ENCODE measurements at places on chromosomes 2 and 18.

DNA sequence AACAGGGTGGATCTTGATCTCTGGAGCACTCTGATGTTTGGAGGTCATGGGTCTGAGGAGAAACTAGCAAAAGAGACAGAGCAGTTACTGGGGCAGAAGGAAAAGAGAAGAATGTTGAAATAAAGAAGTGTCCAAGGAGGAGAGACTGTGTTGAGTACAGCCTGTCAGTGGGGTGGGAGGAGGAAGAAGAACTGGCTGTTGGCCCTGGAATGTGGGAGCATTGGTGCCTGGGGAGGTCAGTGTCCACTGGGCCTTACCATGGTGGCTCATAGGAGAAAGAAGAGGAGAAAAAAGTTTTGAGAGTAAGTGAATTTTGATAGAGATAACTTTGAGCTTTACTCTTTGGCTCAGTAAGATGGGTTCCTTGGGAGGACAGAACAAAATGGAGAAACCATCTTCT lies 499.0 kb downstream of the TXNL1 start:
- no peak for DNase-seq

- DNase-seq: no peak
Observed at GRCh38 chr2:237389831-237390230, 24.1 kb downstream of the COL6A3 start.

DNA sequence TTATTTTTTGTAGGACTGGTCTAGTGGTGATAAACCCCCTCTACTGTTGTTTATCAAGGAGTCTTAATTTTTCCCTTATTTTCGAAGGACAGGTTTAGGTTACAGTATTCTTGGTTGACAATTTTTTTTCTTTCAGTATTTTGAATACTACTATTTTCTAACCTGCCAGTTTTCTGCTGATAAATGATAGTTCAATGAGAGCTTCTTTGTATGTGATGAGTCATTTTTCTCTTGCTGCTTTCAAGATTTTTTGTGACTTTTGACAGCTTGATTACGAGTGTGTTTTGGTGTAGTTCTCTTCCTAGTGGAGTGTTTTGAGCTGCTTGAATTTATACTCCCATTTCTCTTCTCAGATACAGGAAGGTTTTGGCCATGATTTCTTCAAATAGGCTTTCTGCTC lies 77.5 kb downstream of the ACSL3 start:
- no peak for DNase-seq

DNA sequence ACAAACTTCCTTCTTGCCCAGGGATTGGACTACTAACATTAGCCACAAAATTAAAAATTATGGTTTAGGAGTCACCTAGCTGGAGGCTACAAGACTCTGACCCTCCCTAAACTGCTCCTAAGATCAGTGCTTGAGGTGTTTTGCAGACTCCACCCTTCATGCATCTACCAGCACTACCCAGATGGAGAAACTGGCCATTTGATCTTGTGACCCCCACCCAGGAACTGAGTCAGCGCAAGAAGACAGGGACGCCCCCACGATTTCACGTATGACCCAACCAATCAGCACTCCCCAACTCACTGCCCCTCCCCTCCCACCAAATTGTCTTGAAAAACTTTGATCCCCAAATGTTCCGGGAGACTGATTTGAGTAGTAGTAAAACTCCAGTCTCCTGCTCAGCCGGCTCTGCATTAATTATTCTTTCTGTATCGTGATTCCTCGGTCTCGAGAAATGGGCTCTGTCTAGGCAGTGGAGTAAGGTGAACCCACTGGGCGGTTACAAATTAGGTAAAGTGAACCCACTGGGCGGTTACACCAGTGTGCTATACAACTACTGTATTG lies 40.1 kb upstream of the CCDC88A start:
- no peak for DNase-seq

DNA sequence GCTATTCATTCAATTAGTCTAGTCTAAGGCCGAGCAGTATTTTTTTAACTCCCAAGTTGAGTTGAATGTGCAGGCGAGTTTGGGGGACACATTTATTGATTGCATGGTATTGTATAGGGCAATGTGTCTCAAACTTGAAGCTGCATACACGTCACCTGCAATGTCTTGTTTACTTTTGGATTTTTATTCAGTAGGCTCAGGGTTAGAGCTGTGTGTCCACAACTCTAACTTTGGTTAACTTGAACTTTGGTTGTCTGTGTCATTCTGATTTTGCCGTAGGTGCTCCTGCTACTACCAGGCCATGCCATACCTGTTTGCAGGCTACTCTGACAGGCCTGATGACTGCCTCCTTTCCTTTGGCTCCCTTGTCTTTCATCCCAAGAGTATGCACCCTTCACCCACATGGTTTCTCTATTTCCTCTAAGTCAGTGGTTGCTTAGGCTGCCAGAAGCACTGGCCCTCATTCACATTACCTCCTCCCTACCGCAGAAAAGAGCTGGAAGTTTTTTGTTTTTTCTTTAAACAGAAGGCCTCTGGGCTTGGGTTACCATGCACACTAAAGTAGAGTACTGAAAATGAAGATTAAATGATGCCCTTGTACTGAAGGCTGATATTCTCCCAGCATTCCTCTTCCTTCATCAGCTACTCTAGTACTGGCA lies 219.4 kb upstream of the SPOPL start:
- no peak for DNase-seq

- no peak for DNase-seq
Observed at GRCh38 chr18:48364146-48364545, 45.0 kb downstream of the ZBTB7C start.

GRCh38 chr2:74493546-74493945 lies 5.9 kb downstream of the LBX2 start:
- DNase-seq: no peak

DNA sequence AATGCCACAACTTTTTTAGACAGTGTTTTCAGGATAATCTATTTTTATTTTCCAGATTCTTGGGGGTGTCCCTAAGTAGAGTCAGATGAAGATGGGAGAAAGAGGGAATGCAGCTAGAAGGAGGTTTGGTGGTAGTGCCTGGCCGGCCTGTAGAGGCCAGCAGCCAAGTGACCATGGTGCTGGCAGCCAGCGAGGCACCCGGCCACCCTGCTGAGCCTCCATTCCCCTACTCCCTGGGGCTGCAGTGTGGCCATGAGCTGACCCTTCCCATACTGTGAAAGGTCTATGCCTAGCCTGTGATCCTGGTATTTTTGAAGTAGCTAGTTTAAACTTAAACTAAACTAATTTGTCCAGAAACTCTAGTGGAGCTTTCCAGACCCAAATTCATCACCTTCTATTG lies 268.6 kb downstream of the CYRIA start:
- no peak for DNase-seq

GRCh38 chr18:59468821-59469220 lies 109.8 kb upstream of the LMAN1 start:
- DNase-seq: no peak

GRCh38 chr18:35306588-35307250 lies 16.7 kb upstream of the ZSCAN30 start:
- no peak for DNase-seq

- peak; percentile 95 for DNase-seq
Observed at GRCh38 chr2:5691985-5692529, at the start of gene SOX11. SOX11 (plus strand) TSS chr2:5692384; CDS start chr2:5692722, 338 bp downstream.
